ENCODE measurements at places on chromosomes 4 and X.

DNA sequence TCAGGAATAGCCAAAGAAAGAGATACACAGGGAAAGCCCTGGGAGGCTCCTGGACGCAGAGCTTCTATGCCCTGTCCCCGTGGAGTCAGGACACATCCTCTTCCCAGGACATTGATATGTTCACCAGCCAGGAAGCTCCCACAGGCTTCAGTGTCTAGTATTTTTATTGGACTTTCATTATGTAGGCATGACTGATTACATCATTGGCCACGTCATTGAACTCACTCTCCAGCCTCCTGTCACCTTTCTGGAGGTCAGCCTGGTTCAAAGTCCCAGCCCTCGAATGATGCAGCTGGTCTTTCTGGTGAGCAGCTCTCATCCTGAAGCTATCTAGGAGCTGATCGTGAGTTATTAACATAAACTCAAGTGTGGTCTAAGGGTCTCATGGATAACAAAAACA is 104.1 kb downstream of the CPEB2 start:
- no peak for DNase-seq

GRCh38 chr4:84063619-84064018 is 435.5 kb downstream of the NKX6-1 start:
- DNase-seq, result no peak

DNA sequence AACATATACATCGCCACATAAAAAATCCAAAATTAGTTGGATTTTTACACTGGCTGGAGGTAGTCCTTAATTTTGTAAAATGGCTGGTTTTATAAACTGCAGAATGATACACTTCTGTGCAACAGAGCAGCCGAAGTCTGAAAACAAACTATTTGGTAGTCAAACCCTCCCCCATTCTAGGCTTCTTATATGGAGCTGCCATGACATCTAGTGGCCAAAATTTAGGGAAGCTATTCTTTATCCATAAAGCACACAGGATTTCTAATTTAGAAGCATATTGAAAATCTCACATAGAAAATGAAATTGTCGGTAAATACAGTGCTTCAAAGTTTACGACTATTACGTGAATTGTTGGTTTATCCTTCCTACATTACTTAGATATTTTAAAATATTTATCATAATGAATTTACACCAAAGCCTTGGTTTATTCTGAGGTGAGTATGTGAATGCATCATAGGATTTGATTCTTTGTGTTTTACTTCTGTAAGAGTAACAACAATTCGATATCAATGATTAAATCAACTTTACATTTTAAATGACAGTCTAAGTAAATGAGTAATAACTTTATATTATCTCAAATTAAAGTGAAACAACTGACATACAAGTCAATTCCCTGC is 113.4 kb upstream of the FAM241A start:
- DNase-seq, result no peak

- no peak for DNase-seq
These were observed 56.9 kb upstream of the SMIM10 start for GRCh38 chrX:134933911-134934310.

DNA sequence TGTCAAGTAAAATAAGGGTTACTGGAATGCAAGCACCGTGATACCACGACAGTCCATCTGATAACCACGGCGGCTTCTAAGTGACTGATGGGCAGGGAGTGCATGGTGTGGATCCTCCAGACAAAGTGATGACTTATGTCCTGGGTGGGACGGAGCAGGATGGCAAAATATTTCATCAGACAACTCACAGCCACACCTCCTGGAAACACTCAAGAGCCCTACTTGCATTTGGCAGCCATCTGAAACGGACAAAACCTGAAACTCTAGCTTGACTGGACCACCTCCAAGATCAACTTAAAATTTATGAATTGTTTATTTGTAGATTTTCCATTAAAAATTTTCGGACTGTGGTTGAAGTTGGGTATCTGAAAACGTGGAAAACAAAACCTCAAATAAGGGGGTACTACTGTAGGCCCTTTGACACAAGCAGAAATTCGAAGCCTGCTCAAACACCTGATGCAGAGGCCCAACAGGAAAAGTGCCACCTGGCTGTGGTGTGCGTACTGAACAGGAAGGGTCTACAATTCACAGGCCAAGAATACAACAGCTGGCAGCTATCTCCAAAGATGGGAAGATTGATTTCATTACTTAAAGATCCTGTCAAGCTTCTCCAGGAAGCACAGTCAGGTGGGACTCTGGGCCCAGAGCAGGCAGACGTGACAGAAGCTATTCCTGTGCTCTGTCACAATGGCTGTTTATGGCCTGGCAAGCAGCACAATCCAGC is 26.0 kb downstream of the LRIT3 start:
- DNase-seq, result no peak

DNA sequence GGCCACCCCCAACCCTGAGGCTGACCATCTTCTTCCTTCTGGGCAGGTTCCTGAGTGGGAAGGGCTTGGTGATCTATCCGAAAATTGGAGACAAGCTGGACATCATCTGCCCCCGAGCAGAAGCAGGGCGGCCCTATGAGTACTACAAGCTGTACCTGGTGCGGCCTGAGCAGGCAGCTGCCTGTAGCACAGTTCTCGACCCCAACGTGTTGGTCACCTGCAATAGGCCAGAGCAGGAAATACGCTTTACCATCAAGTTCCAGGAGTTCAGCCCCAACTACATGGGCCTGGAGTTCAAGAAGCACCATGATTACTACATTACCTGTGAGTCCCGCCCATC is 9.7 kb downstream of the EFNB1 start:
- DNase-seq, result no peak

DNA sequence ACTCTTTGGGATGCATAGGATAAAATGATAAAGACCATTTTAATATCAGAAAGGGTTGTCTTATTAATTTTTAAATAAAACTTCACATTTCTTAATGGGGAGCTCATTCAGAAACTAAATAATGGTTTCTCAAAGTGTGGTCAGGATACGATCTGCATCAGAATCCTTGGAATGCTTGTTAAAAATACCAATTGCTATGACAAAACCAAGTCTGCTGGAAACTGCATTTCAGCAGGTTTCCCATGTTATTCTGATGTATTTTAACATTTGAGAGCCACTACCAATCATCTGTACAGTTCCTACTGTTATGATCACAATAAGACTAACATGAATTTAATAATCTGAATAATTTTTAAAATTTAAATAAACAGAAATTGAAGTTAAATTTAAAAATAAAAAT is 115.1 kb downstream of the SOWAHB start:
- no peak for DNase-seq

DNA sequence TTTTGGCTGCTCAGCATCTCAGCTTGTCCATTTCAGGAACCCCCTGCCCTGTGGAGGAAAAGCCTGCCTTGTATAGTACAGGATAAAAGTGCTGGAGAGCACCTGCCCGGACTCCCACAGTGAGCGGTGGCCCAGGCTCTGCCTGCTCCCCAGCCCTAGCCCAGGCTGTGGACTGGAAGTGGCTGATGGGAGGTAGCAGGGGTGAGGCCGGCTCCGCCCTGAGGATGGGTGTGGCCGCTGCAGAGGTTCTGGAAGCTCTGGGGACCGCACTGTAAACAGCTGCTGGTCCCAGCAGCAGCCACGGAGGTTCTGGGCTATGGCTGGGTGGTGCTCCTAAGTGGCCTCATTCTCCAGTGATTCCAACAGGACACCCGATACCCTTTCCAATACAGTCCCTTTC is 56.6 kb upstream of the HELT start:
- DNase-seq, result no peak

GRCh38 chr4:141352909-141353525 is 132.3 kb downstream of the ZNF330 start:
- DNase-seq, result no peak

DNA sequence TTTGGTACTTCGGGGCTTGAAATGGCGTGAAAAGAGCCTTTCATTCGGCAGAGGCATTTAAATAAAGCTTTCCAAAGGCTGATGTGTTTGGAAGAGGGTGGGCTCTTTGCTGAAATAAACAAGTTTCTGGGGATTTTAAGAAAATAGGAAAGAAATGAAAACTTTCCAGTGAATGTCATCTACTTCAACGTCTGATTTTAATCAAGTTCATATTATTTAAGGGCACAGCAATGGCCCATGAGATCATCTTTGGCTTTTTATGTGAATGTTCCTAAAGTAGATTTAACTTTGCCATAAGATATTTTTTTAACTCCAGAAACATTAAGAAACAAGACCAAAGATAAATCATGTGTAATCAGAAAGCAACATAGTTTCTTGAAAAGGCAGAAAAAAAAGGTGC is 69.8 kb upstream of the TTC29 start:
- DNase-seq, result no peak

GRCh38 chr4:107196312-107196711 is 160.2 kb upstream of the DKK2 start:
- DNase-seq, result no peak

- DNase-seq, result no peak
These were observed 1709.0 kb downstream of the PCDH7 start for GRCh38 chr4:32429151-32429550.

DNA sequence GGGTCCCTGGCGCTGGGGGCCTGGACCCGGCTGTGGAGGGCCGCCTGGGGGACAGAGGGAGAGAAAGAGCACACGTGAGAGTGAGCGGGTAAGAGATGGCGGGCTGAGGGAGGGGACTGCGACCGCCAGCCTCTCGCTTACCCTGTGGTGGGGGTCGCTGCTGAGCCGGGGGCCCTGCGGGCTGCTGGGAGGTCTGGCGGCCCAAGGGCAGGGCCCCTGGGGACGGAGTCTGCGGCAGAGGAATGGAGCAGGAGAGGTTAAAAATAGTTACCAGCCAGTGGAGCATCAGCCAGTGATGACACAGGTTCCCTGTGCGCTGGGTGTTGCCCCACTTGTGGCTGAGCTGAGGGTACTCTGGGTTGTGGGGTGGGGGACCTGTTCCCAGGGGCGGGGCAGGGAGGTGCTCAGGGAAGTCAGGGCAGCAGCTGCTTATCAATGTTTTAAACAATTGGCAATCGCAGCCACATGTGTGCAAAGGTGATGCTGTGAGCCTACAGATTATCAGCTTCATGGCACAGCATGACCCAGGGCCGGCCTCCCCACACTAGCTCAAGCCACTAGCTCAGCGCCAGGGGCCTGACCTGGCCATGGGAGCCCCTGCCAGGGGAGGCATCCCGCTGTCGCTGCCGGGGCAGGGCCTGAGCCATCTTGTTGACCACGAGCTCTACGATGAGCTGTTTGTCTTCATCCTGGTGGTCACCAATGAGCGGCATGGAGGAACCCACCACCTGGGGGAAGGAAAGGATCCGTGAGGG is 7.5 kb upstream of the TIMP1 start:
- DNase-seq, result no peak

- no peak for DNase-seq
These were observed 285.4 kb downstream of the UNC5C start for GRCh38 chr4:95263391-95263790.

GRCh38 chr4:26050671-26051070 is 136.7 kb downstream of the SMIM20 start:
- DNase-seq, result no peak

- DNase-seq, result no peak
These were observed 24.8 kb upstream of the RNF4 start for GRCh38 chr4:2443956-2444740.

GRCh38 chrX:12065251-12065650 is 73.0 kb upstream of the FRMPD4 start:
- no peak for DNase-seq

DNA sequence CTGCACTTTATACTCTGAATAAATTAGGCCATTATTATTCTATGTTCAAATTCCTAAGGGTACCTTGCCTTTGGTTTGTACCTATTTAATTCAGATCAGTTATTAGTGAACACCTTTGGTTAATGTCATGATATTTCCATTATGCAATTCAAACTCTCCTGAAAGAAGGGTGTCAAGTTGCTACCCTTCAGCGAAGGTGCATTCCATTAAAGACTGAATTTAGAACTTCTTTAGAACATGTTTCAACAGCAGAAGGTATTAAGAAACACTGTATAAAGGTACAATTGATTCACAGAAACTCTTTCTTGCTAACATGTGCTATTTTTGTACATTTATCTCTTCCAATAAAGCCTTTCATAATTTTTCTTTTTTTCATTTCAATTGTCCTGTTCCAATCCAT is 1545.4 kb upstream of the PCDH10 start:
- DNase-seq, result no peak

GRCh38 chr4:1975391-1975801 is 33.4 kb downstream of the NELFA start:
- no peak for DNase-seq

DNA sequence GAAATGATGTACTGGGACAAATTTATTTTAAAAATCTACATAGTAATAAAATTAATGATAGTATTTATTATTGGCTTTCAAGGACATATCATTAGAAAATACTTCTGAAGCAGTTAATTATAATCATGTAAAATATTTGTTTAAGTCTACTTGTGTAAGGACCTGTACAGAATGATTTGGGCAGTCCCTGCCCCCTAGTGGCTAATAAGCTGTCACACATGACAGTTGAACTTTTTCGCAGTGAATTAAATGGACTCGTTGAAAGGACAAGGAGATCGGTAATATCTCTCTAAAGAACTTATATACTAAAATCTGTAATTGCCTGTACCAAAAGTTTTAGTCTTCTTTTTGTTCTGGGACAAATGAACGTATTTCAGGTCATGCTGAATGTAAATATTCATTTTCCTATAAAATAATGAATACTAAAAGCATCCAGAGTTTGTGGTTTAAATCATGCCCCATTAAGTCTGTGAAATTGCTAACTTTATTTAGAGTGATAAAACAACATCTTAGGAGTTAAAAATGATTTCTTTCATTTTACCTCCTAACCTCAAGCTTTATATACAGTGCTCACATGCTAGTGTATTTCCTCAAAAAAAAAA is 13.6 kb downstream of the EXOC1 start:
- no peak for DNase-seq

DNA sequence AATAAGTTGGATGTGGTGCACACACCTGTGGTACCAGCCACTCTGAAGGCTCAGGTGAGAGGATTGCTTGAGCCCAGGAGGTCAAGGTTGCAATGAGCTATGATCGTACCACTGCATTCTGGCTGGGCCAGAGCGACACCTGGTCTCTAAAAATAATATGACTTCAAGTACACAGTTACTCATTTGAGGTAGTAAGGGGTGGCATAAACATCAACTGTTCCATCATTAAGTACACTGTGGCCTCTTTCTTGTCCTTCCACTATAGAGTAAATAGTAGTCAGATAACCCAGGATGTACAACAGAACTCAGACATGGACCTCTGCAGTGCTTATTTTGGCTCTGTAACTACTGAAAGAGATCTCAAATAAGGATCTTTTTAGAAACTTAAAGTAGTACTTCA is 10.6 kb downstream of the FAM9B start:
- DNase-seq, result no peak

DNA sequence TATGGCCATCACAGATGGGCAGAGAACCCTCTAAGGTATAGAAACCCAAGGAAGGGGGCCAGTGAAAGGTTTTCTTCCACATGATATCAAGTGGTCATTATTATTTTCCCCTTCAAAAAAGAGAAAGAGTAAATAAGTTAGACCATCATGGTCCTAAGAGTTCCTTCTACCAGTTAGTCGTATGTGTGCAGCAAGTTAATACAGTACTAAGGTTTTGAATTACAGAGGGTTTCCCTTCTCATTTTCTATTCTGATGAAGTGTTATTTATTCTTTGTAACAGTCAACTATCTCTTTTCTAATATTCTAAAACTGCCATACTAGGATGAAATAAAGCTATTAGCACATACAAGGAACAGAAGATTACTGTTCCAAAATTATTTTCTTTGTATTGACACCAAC is 94.4 kb downstream of the TMEM144 start:
- DNase-seq, result no peak

Data from activated CD8-positive, alpha-beta memory T cell treated with anti-CD3 and anti-CD28 coated beads for 1 hour (primary cell).